Activated naive CD8-positive, alpha-beta T cell treated with anti-CD3 and anti-CD28 coated beads for 36 hours (primary cell): ENCODE measurements at places on chromosomes 12 and 14. TPM values are rescaled to one million over a fixed set of nuclear protein-coding genes. Genes with fewer than 3 reads are reported as not detected.

The IKBIP gene
- 25.8 TPM for total RNA-seq

- H3K27ac ChIP-seq: no peak overlapping the region
- no peaks in the 10 kb centered on the region for H3K27me3 ChIP-seq
- no peak overlapping the region for H3K4me3 ChIP-seq
- no peak for DNase-seq
- no peaks in the 10 kb centered on the region for H3K4me1 ChIP-seq
These were observed 404.2 kb downstream of the ETNK1 start for GRCh38 chr12:23029185-23029584.

GRCh38 chr14:36524874-36525745 is 5.1 kb upstream of the NKX2-1 start:
- H3K4me3 ChIP-seq: no peak overlapping the region
- H3K27ac ChIP-seq: no peak overlapping the region
- peaks cover 21% of the 10 kb centered on the region for H3K4me1 ChIP-seq
- H3K27me3 ChIP-seq: peaks cover 88% of the 10 kb centered on the region

DNA sequence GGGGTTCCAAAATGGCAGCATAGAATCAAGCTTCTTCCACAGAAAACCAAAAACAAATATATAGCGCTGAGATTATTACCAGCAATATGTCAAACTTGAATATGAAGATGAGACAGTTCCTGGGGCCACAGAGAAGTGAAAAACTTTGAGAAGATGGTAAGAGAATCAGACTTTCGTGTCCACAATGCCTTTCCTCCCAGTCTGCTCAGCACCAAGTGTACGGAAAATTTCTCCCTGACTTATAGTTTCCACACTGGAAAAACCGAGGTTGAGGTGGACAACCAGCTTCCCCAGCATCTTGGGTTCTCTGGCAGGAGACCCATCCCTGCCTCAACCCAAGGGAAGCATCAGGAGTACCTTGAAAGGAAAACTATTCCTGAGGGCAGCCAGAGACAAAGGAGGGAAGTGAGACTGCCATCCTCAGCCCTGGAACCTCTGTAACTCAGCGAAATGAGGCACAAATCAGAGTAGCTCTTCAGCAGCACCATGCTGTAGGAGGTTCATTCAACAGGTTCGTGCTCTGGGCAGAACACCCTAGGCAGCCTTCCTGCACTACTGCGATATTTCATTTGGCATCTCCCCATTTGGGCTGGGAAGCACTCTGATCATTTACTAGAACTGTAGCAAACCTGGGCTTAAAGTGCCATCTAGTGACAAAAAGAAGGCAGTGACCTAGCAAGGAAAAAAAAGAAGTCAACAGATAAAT is 52.4 kb upstream of the CAPRIN2 start:
- H3K4me3 ChIP-seq: no peak overlapping the region
- no peaks in the 10 kb centered on the region for H3K36me3 ChIP-seq
- H3K4me1 ChIP-seq: no peaks in the 10 kb centered on the region
- DNase-seq: no peak
- no peak overlapping the region for H3K27ac ChIP-seq

DNA sequence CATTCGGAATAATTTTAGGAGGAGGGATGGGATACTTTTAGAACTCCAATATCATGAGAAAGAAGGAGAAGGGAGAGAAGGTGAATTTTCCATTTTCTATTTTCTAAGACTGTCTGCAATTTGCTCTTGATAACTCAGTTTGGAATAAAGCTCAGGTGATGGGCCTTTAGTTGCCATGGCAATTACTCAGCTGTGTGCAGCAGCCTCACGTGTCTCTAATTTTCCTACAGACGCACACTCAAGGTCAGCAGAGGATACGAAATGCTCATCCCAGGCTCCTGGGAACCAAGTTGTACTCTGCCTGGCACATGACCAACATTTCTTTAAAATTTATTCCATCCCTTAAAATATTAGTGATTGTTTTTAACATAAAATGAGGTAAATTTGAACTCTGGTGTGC is 76.7 kb downstream of the TTC8 start:
- H3K36me3 ChIP-seq: no peaks in the 10 kb centered on the region
- H3K27me3 ChIP-seq: peaks cover 19% of the 10 kb centered on the region
- H3K4me3 ChIP-seq: no peak overlapping the region
- no peak for DNase-seq
- no peak overlapping the region for H3K27ac ChIP-seq

- no peaks in the 10 kb centered on the region for H3K27me3 ChIP-seq
- DNase-seq: no peak
- H3K4me1 ChIP-seq: no peaks in the 10 kb centered on the region
- H3K27ac ChIP-seq: no peak overlapping the region
- no peak overlapping the region for H3K4me3 ChIP-seq
These were observed 42.2 kb downstream of the EP400 start for GRCh38 chr12:131991816-131992430.
